Hematopoietic multipotent progenitor cell treated with erythropoietin and hydrocortisone succinate and interleukin-3 and kit ligand, for 4 days (in vitro differentiated cells): ENCODE measurements at places on chromosomes 1 and 21.

DNA sequence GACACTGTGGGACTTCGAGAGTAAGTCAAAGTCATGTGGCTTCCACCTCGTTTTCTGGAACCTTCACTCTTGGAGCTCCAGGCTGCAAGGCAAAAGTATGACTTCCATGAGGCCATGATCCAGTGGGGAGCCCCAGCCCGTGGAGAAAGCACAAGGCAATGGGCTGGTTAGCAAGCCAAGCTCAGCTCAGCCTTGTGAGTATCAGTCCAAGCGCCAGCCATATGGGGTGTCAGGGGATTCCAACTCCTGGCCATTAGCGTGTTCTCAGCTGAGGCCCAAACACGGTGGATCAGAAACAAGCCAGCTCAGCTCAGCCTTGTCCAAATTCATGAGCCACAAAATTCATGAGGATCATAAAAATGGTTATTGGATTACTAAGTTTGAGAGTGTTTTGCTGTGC, 261.0 kb downstream of the RHOU start:
- DNase-seq = no peak

DNA sequence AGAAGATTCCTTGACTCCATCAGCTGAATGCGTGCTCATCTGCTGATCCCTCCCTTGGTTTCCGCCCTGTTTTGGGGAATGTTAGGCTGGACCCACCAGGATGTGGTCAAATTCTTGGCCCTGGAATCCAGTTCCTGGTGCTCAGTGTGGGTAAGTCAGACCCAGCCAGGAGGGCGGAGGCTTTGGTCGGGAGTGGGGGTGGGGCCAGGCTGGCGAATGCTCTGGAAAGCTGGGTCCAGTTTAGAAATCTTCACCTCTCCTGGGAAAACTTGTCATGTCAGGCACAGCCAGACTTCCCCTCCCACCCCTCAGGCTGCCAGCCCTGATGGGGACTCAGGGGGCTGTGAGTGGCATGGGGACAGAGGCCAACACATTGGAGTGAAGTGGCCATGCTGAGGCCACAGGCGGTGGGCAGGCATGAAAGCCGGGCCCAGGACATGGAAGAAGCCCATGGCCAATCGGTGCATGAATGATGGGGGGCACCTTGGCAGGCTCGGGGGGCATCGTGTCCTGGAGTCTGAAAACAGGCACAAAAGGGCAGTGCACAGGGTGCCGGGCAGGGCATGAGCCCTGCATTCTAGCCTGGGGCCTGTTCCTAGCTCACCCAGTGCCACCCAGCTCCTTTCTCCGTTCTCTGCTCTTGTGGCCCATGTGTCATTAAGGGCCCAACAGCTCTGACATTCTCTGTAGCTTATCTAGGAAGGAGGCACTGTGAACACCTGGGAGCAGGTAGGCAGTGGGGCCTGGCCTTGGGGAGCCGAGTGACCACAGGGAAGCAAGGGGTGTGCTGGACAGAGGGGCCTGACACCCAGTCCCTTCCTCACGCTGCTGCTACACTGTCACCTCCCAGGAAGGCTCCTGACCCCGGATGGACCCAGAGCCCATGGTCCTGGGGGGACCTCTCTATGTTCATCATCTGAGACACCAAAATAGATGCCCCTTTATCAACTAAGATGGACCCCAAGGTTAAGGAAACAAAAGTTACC, 14.6 kb upstream of the PADI1 start:
- DNase-seq = no peak

GRCh38 chr1:1432951-1433803, 2.3 kb upstream of the VWA1 start:
- DNase-seq = no peak

GRCh38 chr1:5976726-5977493, 15.3 kb downstream of the NPHP4 start:
- no peak for DNase-seq

- no peak for DNase-seq
Measured at GRCh38 chr21:43936247-43936967, 71.4 kb downstream of the AGPAT3 start.

GRCh38 chr1:224447251-224447650, 12.7 kb upstream of the WDR26 start:
- no peak for DNase-seq

- no peak for DNase-seq
Measured at GRCh38 chr1:56491441-56491840, 87.9 kb downstream of the PLPP3 start.

- DNase-seq = no peak
Measured at GRCh38 chr1:206828061-206828460, 37.4 kb upstream of the IL20 start.

DNA sequence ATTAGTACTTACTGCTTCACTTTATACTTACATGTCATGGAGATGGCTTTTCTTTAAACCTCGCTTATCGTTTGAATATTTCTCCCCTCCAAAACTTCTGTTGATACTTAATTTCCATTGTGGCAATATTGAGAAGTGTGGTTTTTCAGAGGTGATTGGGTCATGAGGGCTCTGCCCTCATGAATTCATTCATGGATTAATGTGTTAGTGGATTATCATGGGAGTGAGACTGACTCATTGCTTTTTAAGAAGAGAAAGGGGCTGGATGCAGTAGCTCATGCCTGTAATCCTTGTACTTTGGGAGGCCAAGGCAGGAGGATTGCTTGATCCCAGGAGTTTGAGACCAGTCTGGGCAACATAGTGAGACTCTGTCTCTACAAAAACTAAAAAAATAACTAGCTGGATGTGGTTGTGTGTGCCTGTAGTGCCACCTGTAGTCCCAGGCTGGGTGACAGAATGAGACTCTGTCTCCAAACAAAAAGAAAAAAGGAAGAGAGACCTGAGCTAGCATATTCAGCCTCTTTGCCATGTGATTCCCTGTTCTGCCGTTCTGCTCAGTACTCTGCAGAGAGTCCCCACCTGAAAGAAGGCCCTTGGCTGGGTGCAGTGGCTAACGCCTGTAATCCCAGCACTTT, 30.2 kb downstream of the RABGAP1L start:
- DNase-seq = no peak

DNA sequence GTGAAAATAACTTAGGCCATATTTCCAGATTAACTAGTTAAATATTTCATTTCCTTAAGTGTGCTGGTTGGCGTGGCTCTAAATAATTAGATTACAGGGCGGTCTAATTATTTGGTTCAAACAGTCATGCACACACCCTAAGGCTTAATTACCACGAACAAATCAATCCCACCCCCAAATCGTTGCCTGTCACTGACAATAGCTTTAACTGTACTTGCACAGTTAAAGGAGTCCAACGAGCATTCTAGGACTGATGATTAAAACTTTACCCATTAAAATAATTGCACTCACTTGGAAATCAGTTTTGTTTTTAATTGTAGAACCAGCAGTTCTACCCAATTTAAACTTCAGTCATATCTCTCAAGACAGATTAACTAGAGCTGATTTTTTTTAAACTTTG, 1.5 kb upstream of the POU2F1 start:
- no peak for DNase-seq

GRCh38 chr1:116321766-116322175, 51.3 kb upstream of the ATP1A1 start:
- peak; percentile 3 for DNase-seq

DNA sequence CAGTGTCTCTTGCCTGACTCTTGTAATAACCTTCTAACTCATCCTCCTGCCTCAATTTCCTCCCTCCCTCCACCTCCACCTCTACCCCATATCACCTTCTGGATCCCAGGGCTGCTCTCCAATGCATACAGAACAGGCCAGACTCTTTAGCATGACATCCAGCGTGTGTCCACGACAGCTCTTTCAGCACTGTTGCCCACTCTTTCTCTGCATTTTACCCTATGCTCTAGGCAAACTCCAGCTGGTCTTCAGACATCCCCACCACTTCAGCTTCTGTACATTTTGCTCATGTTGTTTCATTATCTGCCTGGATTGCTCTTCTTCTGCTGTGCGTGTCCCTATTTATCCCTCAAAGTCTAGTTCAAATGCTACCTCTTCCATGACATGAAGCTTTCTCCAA, 4.8 kb downstream of the INKA2 start:
- DNase-seq = no peak

- no peak for DNase-seq
Measured at GRCh38 chr1:115156826-115157468, 67.6 kb upstream of the TSPAN2 start.

GRCh38 chr1:75471252-75471651, 139.7 kb downstream of the SLC44A5 start:
- DNase-seq = no peak

GRCh38 chr1:170687621-170688020, 23.7 kb downstream of the PRRX1 start:
- no peak for DNase-seq
